Testis (tissue), 5 donors: ENCODE measurements at places on chromosomes 11 and 22. TPM values are rescaled to one million over a fixed set of nuclear protein-coding genes. Genes with fewer than 3 reads are reported as not detected.

MRGPRE gene
- total RNA-seq, result 0.93 TPM

OR51I1 gene
- total RNA-seq, result 1.1 TPM

CTSF gene
- total RNA-seq, result 164 TPM

LRRC32 gene
- total RNA-seq, result 9.1 TPM

INPP5J gene
- total RNA-seq, result 11.3 TPM

SPI1 gene
- 7.4 TPM for total RNA-seq

MMP27 gene
- total RNA-seq, result not detected

RCOR2 gene
- total RNA-seq, result 3.9 TPM

C11orf97 gene
- total RNA-seq, result 6.4 TPM

RASL10A gene
- 7.1 TPM for total RNA-seq

PNPLA3 gene
- 0.93 TPM for total RNA-seq

CRYBA4 gene
- total RNA-seq, result 2.3 TPM

HEPHL1 gene
- total RNA-seq, result 0.87 TPM

RNASEH2C gene
- total RNA-seq, result 71.1 TPM

GLYAT gene
- total RNA-seq, result not detected
